Left renal pelvis (tissue), 4 donors: ENCODE measurements at places on chromosomes 6 and 20.

- no peak for DNase-seq
These were observed 21.4 kb downstream of the ARFGEF3 start for GRCh38 chr6:138182939-138183789.

GRCh38 chr6:152701081-152701862 lies 3.6 kb downstream of the MYCT1 start:
- no peak for DNase-seq

DNA sequence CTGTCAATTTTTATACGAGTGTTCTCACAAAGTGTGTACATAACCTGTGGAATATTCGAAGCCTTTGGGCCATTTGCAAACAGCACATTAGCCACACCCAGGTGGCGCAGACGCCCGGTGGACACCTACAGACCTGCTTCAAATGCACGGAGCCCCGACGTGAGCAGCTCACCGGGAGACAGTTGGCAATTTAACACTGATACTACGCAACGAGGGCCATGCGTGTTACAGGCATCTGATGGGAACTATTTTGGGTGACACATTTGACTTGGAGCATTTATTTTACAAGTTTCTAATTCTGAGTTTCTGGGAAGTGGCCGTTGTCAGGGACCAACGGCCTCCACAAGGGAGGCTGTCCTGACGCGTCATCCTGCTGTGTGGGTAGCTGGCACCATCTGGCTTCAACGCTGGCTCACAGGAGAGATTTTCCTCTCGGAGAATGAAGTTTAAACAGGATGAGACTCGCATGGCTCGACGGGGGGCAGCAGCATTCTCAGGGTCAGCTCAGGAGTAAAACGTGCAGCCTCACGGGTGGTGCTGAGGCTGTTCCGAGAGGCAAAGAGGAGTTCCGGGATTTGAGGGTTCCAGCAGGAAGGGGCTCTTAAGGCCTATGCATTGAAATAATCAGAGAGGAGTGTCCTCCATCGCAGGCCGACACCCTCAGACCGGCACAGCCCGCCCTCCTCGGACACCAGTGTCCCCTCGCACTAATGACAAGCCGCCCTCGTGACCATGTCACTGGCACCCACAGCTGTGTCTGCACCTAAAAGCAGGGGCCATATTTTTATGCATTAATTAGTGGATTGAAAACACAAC lies 207.4 kb downstream of the DLL1 start:
- no peak for DNase-seq

- DNase-seq: no peak
These were observed 46.4 kb upstream of the SLC35B3 start for GRCh38 chr6:8481727-8482126.

- no peak for DNase-seq
These were observed 199.9 kb downstream of the LRFN2 start for GRCh38 chr6:40387127-40387870.

DNA sequence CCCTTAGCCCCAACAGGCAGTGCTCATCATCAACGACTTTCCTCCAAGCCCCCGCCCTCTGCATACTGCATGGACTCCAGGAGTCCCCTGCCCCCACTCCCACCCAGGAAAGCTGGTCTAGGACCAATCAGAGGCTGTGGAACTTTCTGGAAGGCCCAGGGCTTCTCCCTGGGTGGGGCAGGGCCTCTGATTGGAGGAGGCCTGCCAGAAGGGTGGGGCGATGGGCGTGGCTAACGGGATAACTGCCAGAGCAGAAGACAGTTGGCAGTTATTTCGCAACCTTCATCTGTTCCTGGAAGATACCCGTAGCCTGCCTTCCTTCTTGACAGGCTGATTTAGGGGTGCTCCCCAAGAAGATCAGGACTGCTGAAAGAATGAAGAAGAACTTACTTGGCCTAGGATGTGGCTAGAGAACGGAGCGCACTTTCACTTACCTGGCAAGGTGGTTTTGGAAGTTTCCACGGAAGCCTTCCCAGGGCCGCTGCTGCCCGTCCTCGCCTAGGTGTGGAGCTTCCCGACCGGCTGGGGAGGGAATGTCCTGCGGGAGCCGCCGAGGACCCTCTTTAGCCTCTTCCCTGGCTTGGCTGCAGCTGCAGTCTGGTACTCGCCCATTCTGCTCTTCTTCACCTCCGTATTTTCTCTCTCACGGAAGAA lies 209.0 kb downstream of the LRFN2 start:
- DNase-seq: no peak

DNA sequence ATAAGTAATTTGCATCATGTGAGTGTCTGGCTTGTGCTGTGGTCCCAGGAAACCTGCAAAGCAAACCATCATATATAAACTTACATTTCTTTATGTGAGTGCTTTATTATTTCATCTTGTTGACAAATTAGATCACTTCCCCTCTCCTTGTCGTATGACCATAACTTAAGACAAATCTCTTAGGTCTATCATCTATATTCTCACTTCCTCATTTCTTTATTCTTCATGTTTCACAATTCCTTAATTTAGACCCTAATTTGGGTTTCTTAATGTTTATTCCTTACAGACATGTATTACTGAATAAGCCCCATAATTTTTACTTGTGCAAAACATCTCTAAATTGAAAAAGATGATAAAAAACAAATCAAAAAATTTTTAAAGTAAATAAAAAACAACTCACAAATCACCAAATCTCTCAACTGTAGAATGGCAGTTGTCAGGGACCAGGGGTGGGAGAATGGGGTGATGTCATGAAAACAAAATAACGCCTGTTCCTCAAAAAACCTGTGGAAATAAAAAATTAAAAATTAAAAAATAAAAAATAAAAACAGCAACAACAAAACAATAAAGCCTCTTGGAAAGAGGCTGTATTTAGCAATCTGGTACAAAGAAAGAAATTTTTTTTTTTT lies 49.5 kb upstream of the FBXO30 start:
- no peak for DNase-seq

GRCh38 chr20:16236589-16237241 lies 336.5 kb downstream of the KIF16B start:
- no peak for DNase-seq

GRCh38 chr6:10384610-10385523 lies 30.0 kb downstream of the TFAP2A start:
- DNase-seq: no peak

GRCh38 chr20:45987108-45987780 lies 15.2 kb upstream of the ZNF335 start:
- DNase-seq: no peak

DNA sequence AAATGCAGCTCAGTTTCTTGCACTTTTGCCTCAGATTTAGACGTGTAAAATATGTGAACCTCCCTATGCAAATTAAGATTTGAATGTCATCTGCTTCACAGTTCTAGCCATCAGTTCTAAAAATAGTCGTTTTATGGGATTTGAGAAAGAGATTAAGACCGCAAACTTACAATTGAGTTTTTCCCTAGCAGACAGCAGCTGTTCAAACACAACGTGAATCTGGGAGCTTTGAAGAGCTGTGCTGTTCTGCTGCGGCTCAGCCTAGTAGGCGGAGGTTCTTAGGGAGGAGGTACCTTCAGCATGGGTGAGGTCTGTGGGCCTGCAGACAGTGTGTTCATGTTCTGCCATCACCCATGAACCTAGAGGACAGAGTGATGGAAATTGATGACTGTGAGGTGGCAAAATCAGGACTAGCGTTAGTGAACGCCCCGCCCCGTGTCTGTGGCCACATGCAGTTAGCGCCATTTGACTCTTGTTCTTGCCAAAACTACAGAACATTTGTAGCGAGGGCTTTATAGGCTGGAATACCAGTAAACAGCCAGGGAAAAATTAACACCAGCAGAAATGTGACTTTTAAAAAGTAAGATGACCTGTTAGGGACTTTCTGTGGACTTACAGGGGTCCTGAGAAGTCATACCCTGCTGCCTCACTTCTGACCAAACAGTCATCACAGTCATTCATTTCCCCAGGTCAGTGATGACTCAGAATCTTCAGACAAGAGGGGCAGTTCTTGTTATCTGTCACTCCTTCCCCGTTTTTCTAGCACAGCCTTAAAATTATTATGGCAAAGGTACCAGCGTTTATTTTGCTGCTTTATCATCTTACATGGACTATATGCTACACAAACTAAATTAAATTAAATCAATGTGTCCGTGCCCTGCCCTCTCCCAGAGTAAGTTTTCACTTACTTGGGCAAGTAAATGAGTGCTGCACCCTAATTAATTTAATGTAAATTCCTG lies 84.3 kb upstream of the TMEM181 start:
- no peak for DNase-seq

DNA sequence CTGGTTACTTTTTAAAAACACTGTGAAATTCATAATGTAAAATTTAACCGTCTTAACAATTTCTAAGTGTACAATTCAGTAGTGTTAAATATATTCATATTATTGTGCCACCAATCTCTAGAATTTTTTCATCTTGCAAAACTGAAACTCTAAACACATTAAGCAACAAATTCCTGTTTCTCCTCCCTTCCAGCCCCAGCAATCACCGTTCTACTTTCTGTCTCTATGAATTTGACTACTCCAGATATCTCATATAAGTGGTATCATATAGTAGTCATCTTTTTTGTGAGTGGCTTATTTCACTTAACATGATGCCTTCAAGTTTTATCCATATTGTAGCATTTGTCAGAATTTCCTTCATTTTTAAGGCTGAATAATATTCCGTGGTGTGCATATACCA lies 44.7 kb downstream of the RSPH3 start:
- DNase-seq: no peak

DNA sequence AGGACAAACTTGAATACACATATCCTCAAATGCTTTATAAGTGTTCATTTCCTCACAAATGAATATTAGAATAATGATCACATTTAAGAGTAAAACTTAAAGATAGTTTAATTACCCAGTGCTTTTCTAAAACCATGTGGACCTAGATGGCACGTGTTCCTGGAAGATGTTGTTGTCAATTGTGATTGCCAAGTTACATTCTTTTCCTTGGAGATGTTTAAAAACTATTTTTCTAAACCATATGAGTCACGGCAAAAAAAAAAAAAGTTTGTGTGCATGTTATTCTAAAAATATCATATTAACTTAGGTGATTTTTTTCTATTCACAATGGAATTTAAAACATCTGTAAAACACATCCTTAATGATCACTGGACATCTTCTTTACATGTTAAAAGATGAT lies 51.1 kb downstream of the RCAN2 start:
- no peak for DNase-seq

- DNase-seq: no peak
These were observed 330.0 kb downstream of the ZFAND3 start for GRCh38 chr6:38149531-38149930.

DNA sequence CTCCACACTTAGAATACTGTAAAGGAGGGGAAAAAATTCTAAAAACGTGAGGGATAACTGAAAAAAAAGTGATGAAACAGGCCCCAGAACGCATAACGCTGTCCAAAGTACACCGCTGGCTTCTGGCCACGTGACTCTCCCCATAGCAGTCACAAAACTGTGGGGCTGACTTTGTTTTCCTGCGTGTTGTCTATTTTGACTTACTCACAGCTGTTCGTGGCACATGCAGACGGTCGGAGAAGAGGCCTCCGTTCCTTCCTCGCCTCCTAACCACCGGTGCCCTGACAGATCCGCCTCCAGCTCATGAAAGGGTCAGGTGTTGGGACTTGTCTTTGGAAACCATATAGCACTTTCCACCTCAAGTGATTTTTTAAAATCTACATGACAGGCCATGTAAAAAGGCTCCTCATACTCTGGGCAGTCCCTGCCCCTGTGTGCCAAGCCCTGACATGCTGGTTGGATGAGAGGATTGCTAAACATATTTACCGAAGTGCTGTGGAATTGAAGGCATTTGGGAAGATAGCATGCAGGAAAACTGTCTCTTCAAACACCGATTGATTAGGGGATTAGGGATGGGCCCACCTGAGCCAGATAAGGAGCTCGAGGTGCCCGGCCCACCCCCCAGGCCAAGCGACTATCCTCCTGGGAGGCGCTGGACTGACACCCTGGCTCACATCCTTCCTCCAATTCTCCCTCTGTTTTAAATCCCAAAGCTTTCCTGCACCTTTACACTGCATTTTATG lies 54.8 kb downstream of the DACT2 start:
- DNase-seq: no peak

- DNase-seq: no peak
These were observed 155.3 kb downstream of the DHX35 start for GRCh38 chr20:39117491-39117890.

DNA sequence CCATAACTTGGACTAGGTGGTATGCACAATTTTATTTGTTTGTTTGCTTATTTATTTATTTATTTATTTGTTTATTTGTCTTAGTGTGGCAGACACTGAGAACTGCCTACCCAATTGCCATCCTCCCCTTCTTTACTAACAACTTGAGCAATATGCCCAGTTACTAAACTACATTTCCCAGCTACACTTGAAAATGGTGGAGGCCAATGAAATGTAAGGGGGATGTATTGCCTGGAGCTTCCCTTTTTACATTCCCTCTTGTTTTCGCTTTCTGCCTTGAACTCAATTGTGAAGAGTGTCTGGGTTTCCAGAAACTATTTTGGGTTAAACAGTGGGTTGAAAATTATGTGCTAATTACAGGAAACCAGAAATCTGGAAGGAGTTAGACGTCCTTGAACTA lies 152.7 kb upstream of the FKBP1C start:
- no peak for DNase-seq

GRCh38 chr20:46364670-46365486 lies 41.5 kb downstream of the ELMO2 start:
- DNase-seq: no peak

GRCh38 chr6:31871046-31871659 lies 7.6 kb downstream of the SLC44A4 start:
- DNase-seq: no peak

GRCh38 chr6:136793363-136793762 lies 1.1 kb upstream of the MAP3K5 start:
- no peak for DNase-seq
